ENCODE measurements at places on chromosomes 5 and 9.

- no peak for DNase-seq
Measured at GRCh38 chr5:172839669-172840431, 5.8 kb downstream of the ERGIC1 start.

DNA sequence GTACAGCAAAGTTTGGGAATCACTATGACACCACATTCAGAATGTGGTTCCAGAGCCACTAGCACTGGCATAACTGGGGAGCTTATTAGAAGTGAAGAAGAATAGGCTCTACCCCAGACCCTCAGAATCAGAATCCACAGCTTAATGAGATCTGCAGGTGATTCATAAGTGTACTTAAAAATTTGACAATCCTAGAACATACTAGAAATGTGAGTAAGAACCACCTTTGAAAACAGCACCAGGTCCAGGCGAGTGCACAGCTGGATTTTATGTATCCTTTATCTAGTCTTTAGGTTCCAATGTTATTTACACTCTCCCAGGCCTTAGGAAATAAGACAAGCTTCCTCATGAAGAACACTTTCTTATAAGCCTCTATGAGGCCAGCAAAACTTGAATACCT is 149.0 kb downstream of the NFIB start:
- DNase-seq: no peak

DNA sequence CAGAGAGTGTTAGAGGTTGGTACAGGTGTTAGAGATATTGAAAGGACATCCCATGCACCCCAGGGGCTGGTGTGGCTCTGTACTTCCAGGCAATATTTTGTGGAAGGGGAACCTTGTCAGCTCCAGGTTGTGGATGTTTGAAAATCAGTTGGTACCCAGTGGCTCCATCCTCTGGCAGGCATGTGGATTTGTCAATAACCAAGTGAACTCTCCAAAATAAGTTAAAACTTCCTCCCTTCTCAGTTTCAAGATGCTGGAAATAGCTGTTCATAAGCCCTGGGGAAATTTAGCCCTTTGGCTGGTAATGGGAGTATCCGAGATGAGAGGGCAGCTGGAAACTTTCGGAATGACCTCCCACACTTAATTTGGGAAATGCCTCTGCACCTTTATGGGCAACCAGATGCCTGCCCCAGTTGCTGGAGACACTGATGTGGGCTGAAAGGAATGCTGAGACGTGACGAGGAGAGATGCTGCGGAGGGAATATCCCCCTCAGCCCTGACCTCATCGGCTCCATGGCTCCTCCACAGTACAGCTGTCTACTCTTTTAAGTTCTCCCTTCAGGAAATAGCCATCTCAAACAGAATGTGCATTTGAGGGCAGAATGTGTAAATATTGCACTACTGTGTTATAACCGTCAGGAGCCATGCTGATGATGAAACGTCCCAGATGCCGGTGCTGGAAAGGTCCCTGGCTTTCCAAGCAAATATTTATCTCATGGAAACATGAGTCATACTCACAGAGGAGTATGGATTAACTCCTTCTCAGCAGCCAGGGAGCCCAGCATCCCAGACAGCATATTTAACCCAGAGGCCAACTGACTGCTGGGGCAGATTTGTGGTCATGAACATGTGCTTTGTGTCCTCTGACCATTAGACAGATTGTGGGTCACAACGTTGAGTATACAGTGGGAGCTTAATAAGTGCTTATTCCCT is 29.5 kb downstream of the TGFBI start:
- DNase-seq: no peak

DNA sequence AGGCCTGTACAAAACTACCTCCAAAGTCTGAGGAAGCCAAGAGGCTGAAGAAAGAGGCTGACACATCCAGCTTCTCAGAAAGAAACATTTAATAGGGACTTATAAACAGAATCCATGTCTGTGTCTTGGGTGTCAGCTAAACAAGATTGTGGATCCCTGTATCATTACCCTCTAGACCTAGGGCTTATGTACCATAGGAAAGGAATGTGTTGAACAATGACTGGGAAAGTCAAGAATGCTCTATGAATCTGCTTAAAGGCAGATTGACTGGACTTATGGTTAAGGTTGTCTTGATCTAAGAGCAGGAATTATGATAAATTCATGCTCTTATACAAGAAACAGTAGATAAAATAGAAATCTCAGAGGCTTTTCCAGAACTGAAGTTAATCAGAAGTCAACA is 335.7 kb upstream of the RPS23 start:
- DNase-seq: no peak

DNA sequence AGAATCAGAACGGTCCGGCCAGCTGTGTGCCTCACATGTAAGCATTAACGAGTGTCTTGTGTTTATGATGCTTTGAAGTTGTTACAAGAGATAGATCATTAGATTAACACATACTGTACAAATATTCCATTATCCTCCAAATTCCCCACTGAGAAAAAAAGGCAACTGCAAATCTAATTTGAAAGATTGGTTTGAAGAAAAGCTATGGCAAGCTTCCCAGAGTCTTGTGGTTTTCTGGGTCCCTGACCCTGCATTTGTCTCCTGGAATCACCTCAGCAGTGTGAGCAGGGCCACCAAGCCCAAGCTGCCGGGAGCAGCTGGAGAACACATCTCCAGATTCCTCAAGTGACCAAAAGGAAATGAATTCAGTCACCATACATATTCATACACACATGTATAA is 36.9 kb upstream of the ADAMTS16 start:
- no peak for DNase-seq

DNA sequence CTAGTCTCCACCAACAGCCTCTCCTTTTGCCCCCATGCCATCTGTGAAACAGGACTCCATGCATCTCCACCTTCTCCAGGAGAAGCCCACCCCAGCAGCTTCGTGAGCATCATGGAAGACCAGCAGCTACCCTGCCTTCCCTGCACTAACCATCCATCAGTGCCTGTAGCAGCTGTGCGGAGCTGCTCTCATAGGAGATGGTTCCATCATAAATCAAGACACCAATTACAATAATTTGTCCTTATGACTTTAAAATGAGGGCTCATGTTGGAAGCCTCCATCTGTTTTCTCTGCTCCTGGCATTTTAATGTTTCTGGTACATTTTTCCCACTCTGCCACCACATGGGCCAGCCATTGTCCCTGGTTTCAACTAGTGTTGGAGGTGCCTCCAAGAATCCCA is 69.9 kb downstream of the FGF1 start:
- DNase-seq: no peak

- DNase-seq: peak; percentile 67
Measured at GRCh38 chr9:131274674-131275331, 1.5 kb downstream of the FAM78A start.

DNA sequence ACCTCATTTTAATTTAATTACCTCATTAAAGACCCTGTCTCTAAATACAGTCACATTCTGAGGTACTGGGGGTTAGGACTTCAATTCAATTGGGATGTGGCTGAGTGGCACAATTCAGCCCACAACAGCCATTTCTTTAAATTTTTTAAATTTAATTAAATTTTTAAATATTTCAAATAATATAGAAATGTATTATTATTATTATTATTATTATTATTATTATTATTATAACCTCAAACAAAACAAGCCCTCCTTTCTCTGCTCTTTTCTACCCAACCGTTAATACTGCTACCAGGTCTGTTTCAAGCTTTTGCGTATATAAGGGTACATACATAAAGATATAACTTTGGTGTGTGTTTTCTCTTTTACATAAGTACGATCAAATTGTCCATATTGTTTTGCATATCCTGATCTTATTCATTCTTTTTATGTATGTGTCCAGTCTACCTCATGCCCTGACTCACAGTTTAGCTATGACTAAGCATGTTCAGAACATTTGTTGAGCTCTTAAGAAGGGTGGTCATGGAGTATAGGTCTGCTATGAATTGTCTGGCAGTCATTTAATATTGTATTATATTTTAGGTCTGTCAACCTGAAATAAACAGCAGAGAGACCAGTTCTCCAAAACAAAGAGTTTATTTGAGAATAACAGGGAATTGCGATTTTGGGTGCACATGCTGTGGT is 16.1 kb upstream of the RAB14 start:
- no peak for DNase-seq

DNA sequence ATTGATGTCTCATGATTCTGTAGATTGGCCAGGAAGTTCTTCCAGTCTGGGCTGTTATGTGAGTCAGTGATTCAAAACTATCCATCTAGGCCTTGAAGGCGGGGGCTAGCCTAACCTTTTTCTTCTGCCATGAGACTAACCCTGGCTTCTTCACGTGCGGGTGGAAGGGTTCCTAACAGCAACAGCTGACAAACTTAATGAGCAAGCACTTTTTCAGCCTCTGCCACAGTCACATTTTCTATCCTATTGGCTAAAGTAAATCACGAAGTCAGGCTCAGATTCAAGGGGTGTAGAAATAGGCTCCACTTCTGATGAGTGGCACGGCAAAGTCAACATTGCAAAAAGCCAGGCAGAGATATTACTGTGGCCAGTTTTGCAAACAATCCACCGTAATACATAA is 68.4 kb downstream of the STK32A start:
- DNase-seq: no peak

- no peak for DNase-seq
Measured at GRCh38 chr5:121945261-121945660, 16.5 kb upstream of the SRFBP1 start.

DNA sequence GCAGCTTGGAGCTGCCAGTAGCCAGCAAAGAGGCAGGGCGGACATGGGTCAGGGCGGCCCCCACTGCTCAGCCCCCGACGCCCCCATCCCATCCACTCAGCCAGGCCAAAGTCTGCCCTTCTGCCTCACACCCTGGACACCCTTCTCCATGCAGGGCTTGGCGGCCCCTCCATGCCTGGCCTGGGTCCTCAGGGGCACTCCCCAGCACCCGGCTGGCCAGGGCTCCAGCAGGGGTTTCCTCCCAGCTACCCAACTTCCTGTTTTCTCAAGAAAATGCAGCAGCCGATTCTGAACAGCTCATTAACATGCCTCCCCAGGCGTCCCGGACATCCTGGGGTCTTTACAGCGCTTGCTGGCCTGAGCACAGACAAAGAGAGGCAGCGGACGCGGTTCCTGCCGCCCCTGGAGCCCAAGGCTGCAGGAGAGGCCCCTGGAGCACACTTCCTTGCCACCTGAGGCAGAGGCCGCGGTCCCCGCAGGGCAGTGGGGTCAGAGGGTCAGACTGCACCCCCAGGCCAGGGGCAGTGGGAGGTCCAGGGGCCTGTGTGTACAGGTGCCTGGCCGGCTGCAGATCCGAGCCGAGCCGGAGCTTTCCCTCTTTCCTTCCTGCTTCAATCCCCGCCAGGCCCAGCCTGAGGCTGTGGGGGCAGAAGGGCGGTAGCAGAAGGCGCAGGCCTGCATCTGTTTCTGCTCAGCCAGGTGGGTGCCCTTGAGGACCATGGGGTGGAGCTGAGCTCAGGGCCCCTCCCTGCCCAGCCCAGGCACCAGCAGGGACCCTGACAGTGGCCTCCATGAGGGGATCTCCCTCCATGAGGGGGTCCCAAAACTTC is 18.7 kb upstream of the NRARP start:
- no peak for DNase-seq

DNA sequence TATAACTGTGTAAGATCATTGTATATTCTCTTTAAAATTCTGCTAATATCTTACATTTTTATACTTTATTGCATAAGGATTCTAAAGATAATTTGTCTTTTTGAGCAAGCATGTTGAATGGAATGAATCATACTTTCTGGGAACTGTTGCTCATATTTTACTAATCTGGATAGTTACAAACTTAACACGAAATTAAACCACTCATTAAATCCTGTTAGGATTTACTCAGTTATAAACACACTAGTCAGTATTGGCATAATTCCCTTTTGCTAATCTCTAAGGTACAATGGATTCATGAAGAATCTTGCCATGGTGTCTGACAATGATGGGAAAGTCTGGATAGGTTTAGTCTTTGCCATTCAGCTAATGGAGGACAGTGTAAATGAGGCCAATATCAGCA is 338.1 kb upstream of the SMC2 start:
- no peak for DNase-seq

DNA sequence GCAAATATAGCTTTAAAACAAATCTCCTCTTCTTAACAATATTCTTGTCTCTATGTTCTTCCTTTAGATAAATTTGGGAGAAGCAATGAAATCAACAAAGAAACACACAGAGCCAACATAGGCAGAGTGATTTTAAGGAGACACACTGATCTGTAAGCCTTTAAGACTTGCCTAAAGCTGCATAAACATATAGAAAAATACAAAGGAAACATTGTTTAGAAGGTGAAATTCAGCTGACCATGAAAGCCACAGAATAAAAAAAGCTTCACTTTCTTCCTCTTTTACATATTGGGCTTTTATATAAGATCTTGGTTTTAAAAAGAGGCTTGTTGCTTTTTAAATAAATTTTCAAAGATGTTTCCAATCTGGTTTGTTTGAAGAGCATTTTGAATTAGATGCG is 1277.5 kb downstream of the EFNA5 start:
- no peak for DNase-seq

DNA sequence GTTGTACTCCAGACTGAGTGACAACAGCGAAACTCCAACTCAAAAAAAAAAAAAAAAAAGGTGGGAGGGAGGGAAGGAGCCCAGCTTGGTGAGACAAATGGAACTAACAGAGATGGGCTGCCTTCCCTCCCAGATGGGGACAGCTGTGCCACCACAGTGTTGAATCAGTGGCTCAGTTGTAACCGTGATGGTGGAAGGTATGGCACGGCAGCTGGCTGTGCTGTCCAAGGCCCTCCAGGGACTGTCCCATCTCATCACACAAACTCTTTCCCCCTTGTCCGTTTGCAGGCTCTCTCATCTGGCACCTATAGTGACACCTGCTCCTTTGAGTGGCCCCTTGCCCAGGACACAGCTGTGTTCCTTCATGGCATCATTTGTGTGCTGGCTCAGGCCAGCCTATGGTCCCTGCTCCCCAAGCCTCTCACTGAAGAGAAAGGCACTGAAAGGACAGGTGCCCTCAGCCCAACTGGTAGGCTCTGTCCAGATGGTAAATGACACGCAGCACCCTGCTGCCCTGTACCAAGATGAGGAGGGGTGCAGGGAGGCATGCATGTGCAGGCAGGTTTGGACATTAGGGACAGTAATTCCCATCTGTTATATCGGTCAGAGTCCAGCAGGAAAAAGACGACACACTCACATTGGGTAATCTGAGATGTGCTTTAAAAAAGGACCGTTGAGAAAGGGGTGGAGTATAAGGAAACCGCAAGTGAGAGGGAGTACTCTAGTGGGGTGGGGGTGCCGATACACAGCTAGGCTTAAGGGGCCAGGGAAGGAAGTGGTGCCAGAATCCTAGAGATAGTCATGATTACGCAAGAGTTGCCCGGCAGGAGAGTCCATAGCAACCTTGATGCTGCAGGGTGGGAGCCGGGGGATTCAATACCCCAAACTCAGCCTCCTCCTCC is 4.3 kb downstream of the SMIM33 start:
- DNase-seq: no peak

GRCh38 chr9:132551556-132551955 is 30.9 kb upstream of the BARHL1 start:
- no peak for DNase-seq

GRCh38 chr9:128280084-128280622 is 4.1 kb downstream of the SWI5 start:
- DNase-seq: no peak

DNA sequence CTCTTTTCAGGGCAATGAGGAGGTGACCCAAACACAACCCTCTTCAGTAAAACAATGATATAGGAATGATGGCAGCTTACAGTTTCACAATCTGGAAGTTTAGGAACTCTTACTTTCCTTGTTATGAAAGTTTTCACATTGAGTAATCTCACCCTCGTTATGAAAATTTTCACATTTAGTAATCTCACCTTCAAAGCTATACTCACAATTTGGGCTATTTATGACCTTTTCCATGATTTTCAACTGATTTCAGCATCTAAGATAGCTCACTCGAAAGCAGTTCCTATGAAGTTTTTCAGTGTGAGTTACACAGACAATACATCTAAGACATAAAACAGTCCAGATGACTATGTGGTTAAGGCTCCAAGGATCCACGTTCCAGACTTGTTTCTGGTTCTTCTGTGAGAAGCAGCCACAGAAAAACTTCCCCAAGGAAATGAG is 57.1 kb downstream of the FOXD1 start:
- DNase-seq: no peak
